Globus pallidus (tissue), 1 donor: ENCODE measurements at places on chromosomes 2 and 18.
A peak's percentile ranks its signal among the peaks of the same experiment; 100 is the strongest.

DNA sequence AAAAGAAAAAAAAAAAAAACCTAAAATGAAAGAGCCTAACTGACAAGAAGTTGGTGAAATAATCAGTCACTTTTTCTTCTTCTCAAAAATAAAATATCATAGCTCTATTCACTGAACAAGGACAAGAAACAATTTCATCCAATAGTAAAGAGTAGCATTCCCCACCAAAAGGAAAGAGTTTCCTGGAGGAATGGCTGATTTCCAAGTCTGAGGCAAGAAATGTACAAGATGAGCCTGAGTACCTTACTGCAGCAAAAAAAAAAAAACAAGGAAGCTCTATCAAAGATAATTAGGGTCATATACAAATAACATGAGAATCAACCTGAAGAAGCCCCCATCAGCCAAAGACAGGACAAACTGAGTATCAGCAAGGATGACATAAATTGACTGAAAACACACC lies 11.5 kb downstream of the ROCK1 start:
- DNase-seq, result no peak

DNA sequence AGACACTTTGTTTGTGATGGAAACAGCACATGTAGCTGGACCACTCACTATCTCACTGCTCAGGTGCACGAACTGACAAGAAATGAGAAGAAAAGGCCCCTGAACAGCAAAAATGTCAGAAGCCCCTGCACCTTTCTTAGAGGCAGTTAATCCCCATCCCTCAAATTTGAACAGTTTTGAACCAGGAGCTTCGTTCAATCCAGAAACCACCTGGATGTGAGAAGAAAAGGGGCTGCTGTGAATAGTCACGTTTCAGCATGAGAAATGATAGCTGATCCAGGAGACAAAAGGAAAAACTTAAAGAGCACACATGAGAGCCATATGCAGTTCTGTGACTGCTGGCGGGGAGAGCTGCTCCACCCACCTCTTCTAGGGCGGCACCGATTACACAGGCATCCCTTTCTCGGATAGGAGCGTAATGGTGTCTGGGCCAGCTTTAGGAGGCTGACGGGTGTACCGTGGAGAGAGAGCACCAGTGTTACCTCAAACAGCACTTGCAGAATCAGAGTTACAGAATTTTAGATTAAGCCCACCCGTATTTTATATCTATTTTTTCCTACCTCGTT lies 117.0 kb upstream of the EML6 start:
- no peak for DNase-seq

DNA sequence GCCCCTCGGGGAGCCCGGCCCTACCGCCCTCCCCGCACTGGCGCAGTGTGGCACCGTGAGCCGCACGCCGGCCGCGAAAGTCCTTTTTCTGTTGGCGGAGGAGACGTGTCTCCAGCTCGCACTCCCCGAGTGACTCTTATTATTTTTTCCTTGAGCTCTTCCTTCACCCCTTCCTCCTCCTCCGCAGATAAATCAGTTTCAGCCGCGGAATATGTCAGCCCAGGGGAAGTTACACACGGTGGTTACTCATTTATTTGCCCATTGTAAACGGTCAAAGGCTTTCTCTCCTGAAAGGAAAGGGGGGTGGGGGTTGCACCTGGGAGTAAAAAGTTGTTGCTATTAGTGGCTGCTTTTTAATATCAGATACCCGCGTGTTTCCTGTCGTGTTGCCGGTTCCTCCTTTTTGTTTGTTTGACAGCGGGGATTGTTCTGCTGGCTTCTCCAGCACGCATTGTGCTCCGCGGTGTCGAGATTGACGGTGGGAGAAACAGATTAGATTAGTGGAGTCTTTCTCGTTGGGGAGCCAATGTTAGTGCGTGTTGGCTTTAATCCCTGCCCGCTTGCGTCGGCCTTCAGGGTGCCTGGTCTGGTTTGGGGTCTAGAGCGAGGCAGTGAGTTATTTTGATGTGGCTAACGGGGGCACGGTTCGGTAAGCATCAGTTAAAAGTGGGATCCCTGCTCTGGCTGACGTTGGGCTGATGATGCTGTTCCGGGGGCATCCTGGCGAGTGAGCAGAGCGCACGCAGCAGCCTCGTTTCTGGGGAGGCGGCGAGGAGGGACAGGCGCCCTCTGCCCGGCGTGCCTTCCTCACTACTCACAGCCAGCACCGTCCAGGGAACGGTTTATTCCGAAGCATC lies 1.6 kb downstream of the CRIM1 start:
- peak; percentile 61 for DNase-seq

GRCh38 chr2:1026141-1026540 lies 75.5 kb downstream of the SNTG2 start:
- no peak for DNase-seq

DNA sequence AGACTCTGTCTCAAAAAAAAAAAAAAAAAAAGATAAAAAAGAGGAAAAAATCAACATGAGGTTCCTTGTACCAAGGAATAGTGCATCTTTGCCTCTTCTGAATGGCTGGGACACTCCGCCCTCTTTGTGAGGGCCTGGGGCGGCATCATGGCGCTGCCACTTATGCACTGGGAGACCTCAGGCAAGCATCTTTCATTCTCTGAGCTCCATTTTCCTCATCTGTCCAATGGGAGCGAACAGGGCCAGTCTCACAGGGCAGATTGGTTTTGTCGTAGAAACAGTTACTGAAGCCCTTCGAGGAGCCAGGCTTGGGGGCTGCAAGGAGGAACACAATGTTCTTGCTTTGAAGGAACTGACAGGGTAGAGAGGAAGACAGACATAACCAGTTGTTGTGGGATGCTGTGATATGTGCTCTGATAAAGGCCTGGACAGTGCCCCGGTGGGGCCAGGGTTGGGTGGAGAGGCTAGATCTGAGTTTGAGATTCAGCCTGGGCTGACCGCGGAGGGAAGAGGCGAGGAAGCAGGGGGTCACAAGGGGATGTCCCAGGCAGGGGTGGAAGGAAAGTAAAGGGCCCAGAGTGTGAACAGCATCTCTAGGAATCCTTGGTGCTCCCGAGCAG lies 14.1 kb downstream of the ZFP36L2 start:
- no peak for DNase-seq

GRCh38 chr2:75846683-75847190 lies 136.0 kb upstream of the GCFC2 start:
- DNase-seq, result no peak

GRCh38 chr2:236969767-236970655 lies 115.7 kb upstream of the COPS8 start:
- DNase-seq, result no peak

GRCh38 chr18:52409727-52410126 lies 69.7 kb downstream of the DCC start:
- peak; percentile 25 for DNase-seq

DNA sequence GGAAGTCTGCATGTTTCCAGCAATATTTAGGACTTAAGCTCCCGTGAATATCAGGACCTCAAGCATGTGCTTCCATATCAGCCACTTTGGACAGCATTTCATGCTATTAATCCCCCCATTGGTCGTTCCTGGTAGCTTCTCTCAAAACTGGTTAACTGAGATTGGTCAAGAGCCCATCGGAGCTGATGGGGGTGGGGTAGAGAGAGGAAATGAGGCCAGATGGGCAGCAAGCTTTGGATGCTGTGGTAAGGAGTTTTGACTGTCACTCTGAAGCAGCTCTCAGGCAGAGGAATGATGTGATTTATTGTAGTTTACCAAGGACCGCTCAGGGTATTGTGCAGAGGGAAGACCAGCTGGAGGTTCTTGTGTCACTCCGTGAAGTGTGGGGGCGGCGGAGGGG lies 81.8 kb downstream of the FAM168B start:
- DNase-seq, result no peak

DNA sequence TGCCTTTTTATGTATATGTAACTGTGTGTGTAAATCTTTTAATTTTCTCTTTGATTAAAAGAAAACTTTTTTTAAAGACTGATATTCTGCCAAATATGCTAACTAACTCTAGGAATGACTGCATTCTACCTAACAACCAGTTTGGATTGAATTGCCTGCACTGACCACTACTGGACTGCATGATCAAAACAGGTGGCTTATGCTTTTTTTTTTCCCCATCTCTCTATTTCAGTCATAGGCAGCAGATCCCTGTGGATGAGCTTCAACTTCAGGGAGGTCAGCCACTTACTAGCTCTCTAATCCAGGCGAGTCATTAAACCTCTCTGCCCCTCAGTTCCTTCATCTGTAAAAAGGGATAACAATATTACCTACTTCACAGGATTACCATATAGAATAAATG lies 138.6 kb upstream of the SERTAD2 start:
- DNase-seq, result no peak

DNA sequence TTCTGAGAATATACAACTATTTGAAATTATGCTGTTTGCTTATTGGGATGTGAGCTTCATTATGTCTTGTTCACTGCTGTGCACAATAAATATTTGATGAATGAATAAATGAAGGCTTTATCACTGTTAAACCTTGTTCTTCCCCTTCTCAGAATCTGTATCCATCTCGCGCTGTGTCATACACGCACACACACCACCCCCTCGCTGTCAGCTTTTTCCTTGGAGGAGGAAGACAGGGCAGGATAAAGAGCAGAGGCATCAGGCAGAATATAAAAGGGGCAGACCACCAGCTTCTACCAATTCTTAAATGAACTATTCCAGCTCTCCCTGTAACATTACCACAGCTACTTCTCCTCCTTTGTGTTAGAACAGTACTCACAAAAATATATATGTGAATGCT lies 75.0 kb downstream of the CD226 start:
- DNase-seq, result no peak

DNA sequence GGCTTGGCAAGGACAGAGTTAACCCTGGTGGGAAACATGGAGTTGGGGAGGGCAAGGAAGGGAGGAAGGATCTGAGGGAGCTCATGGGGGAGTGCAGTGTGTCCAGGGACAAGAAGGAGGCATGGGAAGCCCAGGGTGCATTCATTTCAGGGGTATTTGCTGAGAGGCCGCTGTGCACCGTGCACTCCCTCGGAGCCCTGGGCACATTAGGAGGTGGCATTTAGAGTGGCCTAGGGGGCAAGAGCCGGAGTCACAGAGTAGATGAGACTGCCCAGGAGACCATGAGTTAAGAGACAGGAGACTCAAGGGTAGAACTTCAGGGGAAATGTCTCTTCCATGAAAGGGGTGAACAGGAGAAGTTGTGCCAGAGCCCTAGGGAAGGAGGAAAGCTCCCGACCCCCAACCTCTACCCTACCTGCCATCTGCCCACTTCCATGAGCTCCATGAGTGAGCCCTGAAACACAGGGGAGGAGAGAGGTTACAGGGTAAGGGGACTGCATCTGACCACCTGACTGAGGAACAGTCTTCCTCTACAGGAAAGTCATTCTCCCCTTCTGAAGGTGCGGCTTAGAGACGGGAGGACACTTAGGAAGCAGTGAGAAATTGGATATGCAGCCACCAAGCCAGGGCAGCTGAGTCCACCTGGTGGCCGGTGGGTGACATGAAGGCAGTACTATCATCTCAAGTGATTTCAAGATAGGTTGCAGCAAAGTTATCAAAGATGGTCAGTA lies 58.5 kb upstream of the COPS8 start:
- DNase-seq, result peak; percentile 26

- DNase-seq, result no peak
These were observed 360.7 kb upstream of the ETAA1 start for GRCh38 chr2:67036444-67036843.

DNA sequence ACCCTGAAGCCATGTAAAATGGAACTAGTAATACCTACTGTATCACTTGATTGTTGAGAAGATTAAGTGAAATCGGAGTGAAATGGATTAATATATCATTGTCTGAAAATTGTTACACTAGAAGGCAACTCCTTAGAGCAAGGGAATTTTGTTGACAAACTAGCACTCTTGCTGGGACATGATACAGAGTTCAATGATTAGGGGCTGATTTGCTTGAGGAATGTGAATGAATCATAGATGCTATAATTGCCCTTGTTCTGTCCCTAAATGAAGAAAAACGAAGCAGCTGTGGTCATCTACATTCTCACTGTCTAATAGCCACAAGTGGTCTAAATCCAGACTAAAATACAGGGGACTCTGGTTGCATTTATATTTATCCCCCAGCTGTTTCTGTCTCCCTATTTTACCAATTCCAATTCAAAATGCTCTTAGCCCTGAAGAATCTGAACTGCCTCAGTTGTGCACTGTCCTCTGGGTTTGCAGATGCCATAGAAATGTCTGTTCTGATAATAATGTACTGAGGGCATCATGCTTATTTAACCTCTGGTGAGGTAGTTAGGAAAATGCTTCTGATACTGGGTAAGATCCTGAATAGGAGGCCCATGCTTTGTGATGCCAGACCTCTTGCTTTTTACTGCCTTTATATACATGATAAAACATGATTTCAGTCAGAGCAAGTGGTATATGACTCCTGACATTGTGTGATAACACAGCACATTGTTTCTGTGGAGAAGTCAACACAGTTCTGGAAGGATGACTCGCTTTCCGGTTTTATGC lies 382.1 kb downstream of the NRXN1 start:
- no peak for DNase-seq

- no peak for DNase-seq
These were observed 77.7 kb downstream of the MYT1L start for GRCh38 chr2:2253172-2254016.

DNA sequence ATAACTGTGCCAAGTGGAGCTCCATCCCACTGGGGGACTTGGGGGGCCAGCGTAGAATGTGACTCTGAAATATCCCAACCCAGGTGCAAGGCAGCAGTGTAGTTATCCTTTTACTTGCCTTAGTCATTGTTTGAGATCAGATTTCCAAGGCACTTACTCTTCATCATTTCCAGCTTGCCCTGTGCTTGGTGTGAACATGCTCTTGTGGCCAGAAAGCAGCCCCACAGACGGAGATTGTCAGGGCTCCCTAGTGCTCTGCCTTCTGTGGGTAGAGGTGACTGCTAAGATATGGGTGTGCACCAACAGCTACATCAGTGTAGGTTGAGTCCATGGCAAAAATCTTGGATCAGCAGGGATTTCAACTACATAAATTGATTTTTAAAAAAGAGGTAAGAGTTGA lies 2010.0 kb upstream of the PIK3C3 start:
- DNase-seq, result no peak

DNA sequence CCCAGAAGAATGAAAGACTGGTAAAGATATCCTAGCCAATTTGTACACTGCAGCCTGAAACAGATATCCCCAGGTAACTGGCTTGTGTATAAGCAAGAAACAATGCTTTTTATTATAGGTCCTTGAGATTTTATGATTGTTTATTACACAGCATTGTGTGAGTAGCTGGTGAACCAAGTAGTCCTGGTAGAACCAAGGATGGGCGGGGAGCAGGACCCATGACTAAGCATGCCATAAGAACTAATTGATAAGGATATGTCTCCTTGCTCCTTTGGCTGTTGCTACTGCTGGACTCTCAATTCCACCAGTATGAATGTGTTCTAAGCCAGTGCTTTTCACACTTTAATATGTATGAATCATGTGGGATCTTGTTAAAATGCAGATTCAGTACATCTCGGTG lies 12.3 kb upstream of the ALMS1 start:
- no peak for DNase-seq

- DNase-seq, result no peak
These were observed 1.7 kb upstream of the BCL2 start for GRCh38 chr18:63321291-63321690.

- no peak for DNase-seq
These were observed 5.5 kb upstream of the TACR1 start for GRCh38 chr2:75204833-75205232.
